ENCODE measurements at places on chromosomes 13 and 19. TPM values are rescaled to one million over a fixed set of nuclear protein-coding genes. Genes with fewer than 3 reads are reported as not detected.

The LHFPL6 gene
- total RNA-seq: 0.31 TPM

The STOML3 gene
- total RNA-seq: not detected

The GPR18 gene
- total RNA-seq: 38.0 TPM

The KCNC3 gene
- 2.1 TPM for total RNA-seq

The ESD gene
- 58.7 TPM for total RNA-seq

The CNFN gene
- total RNA-seq: not detected

The TNNT1 gene
- total RNA-seq: 9.7 TPM

The ZNF726 gene
- 2.9 TPM for total RNA-seq

The POP4 gene
- 44.4 TPM for total RNA-seq
